ENCODE measurements at places on chromosomes 12 and 14. TPM values are rescaled to one million over a fixed set of nuclear protein-coding genes. Genes with fewer than 3 reads are reported as not detected.

The C3AR1 gene
- not detected for total RNA-seq

The DPY19L2 gene
- total RNA-seq, result 19.0 TPM

The MYH7 gene
- total RNA-seq, result not detected

DNA sequence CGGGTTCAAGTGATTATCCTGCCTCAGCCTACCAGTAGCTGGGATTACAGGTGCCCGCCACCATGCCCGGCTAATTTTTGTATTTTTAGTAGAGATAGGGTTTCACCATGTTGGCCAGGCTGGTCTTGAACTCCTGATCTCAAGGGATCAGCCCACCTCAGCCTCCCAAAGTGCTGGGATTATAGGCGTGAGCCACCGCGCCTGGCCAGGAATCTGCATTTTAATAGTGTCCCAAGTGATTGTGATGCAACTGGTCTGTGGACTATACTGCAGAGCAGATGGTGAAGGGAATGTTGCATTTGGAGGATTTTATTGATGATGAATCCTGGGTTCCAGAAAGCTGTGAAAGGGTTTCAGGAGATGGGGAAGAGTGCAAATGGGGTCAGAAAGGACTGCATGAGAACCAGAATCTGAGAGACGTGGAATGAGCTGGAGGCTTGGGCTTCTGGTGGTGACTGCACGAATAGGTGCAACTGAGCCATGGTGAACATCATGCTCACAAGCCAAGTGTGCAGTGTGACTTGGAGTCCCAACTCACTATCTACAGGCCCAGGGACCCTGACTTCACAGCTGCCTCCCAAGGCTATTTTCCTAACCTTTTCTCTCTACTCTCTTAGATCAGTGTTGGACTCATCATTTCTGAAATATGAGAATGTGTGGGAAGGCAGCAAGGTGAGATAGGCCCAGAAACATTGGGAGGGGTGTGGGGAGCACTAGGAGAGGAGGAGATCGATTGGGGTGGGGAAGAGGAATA is 4.5 kb downstream of the RPS26 start:
- DNase-seq, result no peak

GRCh38 chr14:48735607-48736006 is 850.6 kb downstream of the RPS29 start:
- no peak for DNase-seq

GRCh38 chr12:53224061-53224896 is 7.7 kb downstream of the RARG start:
- DNase-seq, result no peak

GRCh38 chr12:58296863-58297262 is 355.5 kb downstream of the ATP23 start:
- DNase-seq, result no peak

Data from mesothelial cell of epicardium (in vitro differentiated cells).